RCC 7860 (cell line): ENCODE measurements at places on chromosomes 3 and 15.

- DNase-seq: no peak
Measured at GRCh38 chr3:31210068-31210645, 315.7 kb upstream of the GADL1 start.

DNA sequence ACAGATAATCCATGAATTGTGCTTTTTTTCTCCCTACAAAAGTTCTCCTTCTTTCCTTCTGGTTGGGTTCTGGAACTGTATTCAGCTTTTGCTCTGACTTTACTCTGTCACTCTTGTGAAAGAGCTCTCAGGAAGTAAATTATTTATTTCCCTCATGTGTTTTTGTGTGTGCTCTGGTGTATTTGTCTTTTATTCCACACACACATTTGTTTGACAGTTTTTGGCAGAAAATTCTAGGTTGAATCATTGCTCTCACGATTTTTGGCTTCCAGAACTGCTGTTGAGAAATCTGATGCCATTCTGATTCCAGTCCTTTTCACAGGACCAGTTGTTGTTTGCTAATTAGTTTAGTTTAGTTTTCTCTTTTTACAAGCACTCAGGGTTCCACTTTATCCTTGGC is 172.8 kb downstream of the PLCH1 start:
- DNase-seq: no peak

DNA sequence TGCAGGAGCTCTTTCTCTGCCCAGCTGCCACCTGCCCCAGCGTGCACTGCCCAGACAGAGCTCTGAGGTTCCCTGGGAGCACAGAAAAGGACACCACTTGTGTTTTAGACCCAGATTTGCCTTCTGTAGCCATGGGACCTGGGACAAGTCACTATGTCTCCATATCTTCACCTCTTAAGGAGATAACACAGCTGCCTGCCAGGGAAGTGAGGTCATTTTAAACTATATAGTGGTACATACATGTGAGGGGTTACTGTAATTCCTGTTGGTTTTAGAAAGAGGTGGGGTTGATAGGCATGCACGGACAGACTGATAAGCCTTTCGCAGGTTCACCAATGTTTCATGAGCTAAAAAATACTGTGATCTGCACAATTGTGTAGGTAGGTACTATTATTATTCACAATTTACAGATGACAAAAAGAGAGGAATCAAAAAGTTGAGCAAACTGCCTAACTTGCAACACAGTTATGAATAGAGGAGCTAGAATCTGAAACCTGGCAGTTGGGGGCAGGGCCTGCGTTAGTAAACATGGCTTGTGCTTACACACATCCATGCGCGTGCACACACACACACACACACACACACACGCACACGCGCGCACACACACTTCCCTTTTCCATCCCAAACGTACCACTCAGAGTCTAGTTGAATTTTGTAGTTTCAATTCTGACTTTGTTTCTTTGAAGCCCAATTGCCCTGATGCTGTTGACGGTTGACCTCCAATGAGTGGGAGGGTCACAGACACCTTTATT is 193.6 kb downstream of the FAM43A start:
- no peak for DNase-seq

DNA sequence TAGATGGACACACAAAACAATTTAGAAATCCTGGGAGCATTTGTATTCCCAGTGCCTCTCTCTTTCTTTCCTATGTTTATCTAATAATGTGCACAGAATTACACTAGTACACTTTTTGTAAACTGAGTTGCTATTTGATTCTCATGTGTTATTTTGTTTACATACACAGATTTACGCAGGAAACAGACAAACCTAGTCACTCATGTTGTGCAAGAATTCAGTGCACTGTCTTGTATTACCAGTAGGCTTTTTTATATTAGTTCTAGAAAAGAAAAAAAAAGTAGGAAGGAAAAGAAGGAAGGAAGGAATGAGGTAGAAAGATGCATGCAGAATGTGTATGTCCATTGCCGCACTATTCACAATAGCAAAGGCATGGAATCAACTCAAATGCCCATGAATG is 257.4 kb downstream of the AGBL1 start:
- DNase-seq: no peak

GRCh38 chr15:84785053-84785452 is 32.1 kb upstream of the ALPK3 start:
- DNase-seq: no peak

DNA sequence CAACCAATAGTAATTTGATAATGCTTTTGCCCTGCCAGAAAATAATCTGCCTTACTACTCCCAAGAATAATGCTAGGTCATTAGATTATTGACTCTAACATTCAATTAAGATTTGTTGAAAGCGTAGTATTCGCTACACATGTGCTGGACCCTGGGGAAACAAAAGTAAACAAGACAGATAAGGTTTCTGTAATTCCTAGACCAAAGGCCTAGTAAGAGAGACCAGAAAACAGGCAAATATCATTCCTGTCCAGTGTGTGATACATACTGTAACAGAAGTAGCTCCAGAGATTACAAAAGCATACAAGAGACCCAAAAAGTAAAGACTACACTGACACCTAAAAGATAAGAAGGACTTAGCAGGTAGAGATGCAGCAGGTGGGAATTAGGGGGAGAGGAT is 60.8 kb downstream of the PLOD2 start:
- no peak for DNase-seq

DNA sequence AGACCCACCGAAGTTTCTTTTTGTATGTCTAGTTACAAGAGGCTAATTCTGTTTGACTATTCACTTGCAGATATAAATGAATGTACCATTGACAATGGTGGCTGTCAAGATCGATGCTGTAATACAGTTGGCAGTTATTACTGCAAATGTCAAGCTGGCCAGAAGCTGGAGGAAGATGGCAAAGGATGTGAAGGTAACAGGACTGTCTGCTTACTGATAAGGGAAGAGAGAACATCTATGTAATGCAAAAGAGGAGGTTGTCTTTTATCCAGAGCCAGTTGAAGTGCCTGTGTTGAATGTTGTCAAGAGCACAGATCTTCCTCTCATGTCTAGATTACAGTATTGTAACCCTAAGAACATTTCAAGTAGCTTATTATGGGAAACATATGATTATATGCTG is 549.5 kb upstream of the GOLIM4 start:
- no peak for DNase-seq

- no peak for DNase-seq
Measured at GRCh38 chr3:194844046-194844445, 158.4 kb downstream of the FAM43A start.

DNA sequence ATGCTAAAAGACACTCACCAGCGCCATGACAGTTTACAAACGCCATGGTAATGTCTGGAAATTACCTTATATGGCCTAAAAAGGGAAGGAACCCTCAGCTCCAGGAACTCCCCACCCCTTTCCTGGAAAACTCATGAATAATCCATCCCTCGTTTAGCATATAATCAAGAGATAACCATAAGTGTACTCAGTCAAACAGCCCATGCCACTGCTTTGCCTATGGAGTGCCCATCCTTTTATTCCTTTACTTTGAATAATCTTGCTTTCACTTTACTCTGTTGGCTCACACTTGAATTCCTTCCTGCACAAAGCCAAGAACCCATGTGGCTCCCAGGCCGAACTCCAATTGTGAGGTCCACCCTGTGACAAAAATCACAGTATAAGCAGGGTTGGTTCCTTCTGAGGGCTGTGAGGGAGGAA is 19.1 kb upstream of the FSTL1 start:
- peak; percentile 42 for DNase-seq

DNA sequence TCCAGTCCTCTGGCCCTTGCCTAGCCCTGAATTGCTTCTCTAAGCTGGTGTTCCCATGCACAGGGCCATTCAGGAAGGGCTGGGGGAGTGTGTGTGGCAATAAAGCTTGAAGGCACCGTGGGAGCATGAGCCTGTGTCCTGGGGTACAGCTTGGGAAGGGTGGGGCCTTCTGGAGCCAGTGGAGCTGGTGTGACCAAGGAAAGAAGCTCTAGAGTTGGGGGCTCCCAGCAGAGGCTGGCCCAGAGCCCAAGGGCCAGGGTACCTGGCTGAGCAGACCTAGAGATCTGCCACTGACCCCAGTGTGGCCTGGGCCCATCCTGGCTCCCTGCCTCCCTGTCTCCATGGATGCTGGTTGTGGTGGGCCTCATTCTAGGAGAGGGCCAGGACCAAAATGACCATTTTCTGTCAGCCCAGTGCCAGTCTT is 8.1 kb downstream of the ABTB1 start:
- no peak for DNase-seq

DNA sequence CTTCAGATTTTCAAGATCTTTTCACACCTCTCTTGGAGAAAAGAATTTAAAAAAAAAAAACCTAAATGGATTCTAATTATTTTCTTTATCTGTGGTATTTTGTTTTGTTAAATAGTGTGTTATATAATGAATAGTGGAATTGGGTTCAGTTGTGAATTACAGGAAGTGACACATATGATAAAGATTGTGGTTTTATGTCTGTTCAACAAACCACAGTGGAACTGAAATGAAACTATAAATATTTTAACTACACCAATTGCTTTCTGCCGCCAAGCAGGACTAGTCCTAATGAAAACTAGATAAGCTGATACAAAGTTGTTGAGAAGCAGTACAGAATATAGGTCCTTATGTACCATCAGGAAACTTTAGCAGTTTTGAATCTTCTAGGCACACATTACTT is 121.6 kb downstream of the UBE2E2 start:
- peak; percentile 49 for DNase-seq

- DNase-seq: no peak
Measured at GRCh38 chr15:77384086-77384485, 35.8 kb downstream of the PEAK1 start.

- DNase-seq: no peak
Measured at GRCh38 chr3:189766416-189766815, 135.2 kb downstream of the TP63 start.

DNA sequence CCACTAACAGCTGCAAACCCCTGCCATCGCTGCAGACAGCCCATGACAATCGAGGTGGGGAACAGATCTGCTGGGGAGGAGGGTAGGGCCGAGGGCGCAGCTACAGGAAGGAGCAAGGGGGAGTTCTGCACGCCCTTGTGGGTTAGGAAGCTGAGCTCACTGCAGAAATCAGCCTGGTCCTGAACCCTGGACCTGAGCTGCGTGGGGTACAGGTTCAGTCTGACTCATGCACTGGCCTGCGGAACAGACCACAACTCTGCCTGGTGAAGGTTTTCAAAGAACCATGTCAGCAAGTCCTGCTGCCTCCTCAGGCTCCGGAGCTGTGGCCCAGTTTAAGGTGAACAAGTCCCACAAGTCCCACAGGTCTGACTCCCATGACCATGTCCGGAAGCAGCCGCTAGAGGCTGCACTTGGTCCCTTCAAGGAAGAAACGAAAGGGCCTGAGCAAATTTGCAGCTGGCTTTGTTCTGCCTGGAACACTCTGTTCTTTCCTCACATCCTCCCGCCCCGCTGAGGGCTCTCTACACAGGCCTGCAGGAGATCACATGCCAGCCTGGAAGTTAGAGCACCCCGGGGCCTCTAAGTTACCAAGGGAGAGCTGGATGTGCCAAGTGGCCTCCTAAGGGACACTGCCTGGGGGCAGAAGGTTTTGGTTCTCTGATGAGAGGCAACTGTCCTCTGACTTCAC is 49.4 kb upstream of the AKAP13 start:
- peak; percentile 98 for DNase-seq

DNA sequence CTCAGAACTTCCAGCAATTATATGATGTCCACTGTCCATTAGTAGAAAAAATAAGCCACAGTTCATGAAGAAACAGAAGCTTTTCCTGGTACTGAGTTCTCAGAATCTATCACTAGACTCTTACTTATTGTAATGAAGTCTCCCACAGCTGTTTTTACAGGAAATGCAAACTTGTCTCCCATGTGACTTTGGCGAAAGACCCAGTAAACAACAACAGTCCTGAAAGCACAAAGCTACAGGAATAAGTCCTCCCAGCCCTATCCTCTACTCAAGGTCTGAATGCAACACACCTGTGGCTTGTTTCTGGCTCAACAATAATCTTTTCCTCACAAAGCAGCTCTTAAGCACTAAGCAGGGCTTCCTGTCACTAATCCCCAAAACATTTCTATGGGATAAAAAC is 55.9 kb downstream of the EOMES start:
- DNase-seq: no peak

DNA sequence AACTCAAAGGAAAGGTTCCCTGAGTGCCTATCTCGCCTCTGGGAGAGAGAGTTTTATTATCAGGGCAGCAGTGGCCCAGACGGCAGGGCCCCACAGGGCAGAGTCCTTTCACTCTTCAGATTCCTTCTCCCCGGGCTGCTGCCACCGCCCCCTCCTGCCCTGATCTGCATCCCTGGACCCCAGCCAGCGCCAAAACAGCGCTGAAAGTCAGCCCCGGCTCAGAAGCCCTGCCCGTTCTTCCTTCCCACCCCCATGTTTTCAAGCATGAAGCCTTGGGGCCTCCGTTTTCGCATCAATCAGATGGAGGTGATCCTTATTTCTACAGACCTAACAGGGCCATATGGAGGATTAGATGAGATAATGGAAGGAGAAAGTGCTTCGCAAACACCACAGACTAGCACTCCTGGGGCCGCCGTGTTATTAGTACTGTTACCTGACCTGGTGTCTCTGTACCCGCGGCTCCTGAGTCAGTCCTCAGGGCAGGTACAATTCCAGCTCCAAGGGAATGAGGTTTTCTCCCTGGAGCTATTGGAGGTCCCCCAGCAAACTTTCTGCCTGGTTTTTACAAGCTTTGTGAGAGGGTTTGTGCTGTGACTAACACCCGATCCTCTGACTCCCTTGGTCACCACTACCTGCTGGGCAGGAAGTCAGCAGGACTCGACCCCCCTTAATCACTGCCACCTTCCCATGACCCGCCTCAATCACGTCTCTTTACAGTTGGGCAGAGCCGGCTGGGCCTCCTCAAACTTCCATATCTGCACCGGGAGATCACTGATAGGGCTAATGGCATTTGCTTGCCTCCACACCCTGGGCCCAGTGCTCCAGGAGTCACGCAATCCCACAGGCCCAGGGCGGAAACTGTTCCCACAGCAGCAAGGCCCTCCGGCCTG is 39.5 kb upstream of the TSEN2 start:
- peak; percentile 70 for DNase-seq

DNA sequence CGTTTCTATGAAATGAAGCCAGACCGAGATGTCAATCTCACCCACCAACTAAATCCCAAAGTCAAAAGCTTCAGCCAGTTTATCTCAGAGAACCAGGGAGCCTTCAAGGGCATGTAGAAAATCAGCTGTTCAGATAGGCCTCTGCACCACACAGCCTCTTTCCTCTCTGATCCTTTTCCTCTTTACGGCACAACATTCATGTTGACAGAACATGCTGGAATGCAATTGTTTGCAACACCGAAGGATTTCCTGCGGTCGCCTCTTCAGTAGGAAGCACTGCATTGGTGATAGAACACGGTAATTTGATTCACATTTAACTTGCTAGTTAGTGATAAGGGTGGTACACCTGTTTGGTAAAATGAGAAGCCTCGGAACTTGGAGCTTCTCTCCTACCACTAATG is 41.9 kb upstream of the TRA2B start:
- no peak for DNase-seq

DNA sequence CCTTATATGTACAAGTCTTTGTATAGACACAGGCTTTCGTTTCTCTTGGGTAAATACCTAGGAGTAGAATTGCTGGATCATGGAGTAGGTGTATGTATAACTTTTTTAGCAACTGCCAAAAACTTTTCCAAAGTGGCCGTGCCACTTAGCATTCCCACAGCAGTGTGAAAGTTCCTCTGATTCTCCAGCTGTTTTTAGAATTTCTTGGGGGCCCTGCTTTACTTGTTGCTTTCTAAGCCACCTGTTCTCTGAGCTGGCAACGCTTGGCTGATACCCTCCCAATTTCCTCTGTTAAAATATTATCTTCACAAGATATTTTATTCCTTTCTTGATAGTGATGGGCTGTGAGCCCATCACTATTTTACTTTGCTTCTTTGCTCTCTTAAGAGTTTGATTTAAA is 19.2 kb downstream of the LIMD1 start:
- DNase-seq: no peak

- no peak for DNase-seq
Measured at GRCh38 chr15:82850731-82851130, 41.3 kb downstream of the WHAMM start.
